ENCODE measurements at places on chromosomes 1 and 21.
A peak's percentile ranks its signal among the peaks of the same experiment; 100 is the strongest.

- no peak for DNase-seq
Measured at GRCh38 chr1:4460052-4460451, 194.4 kb upstream of the AJAP1 start.

GRCh38 chr1:155012026-155012546 lies 9.5 kb downstream of the ZBTB7B start:
- no peak for DNase-seq

- DNase-seq = no peak
Measured at GRCh38 chr1:109083923-109084322, 6.6 kb upstream of the TMEM167B start.

DNA sequence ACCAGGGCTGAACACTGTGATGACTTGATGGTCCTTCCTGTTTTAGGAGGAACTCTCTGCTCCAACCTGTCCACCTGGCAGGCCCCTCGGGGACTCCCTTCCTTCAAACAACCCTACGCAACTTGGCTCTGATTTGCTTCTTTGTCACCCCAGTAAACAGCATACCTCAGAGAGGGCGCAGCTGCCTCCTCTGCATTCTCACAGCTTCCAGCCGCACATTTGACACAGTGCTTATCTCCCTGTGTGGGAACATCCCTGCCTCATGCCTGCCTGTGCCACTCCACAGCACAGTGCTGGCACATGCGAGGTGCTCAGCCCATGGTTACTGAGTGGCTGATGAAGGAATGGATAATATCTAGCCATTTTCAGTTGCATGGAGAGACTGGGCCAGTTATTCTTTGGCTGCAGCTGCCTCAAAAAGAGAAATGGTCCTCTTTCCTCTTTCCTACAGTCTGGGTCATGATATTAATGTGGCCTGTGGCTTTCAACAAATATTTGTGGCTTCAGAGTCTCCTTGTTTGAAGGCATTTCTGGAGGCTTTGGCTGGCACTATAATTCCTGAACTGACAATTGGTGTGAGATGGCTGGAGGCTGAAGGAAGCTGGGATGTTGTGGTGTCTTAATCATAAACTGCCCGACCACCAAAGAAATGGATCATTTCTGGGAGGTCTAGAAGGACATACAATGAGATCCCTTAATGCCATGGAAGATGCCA lies 77.9 kb downstream of the TENT5C start:
- DNase-seq = no peak

GRCh38 chr1:47563201-47563600 lies 125.4 kb downstream of the FOXD2 start:
- DNase-seq = no peak

- no peak for DNase-seq
Measured at GRCh38 chr1:97907886-97908285, 12.9 kb downstream of the DPYD start.

DNA sequence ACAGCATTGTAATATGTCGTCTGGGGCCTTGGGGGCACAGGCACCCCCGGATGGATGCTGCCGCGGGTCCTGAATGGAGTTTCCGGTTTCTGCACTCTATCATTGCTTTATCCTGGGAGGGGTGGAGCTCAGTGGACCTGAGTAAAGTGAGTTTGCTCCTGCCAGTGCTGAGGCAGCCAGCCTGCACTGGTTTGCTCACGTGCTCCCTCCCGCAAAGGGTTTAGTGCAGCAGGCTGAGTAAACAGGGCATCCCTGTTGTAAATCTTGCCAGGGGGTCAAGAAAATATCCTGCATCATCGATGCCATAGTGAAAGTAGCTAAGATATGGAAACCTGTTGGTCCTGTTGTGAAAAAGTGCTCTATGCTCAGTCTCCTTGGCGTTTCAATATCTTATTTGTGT lies 85.6 kb upstream of the BRINP3 start:
- DNase-seq = no peak

DNA sequence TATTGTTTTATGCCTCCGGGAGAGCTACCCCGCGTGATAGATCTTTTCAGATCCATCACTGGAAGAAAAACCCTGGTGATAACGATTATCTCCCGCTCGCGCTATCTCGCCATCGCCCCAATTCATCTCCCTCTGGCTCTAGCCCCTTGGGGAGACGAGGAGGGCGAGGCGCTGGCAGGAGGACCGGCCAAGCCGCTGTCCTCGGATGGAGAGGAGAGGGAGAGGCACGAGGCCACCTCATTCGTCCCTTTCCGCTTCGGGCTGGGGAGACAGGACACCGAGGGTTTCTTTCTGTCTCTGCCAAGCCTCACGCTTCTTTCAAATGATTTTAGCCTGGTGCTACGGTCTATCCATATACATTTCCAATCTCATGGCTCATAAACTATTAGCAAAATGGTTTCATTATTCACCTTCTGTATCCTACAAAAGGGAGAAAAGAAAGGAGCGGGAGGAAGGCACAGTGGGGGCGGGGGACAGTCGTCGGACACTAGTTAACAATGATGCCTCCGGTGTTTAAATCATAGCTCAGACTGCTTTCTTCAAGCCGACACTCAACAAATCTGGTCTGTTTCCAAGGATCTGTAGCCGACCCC lies 415.0 kb upstream of the ESRRG start:
- DNase-seq = no peak

- DNase-seq = no peak
Measured at GRCh38 chr1:1173793-1174415, at the start of gene TTLL10. TSS of gene TTLL10 (plus strand) at chr1:1173880. CDS start at chr1:1179216, 5,336 bp downstream.

- DNase-seq = no peak
Measured at GRCh38 chr1:201886103-201886885, 2.4 kb upstream of the SHISA4 start.

- peak; percentile 74 for DNase-seq
Measured at GRCh38 chr1:155226188-155226909, 17.9 kb downstream of the MTX1 start.

- DNase-seq = no peak
Measured at GRCh38 chr1:10374442-10374860, 24.4 kb upstream of the PGD start.

DNA sequence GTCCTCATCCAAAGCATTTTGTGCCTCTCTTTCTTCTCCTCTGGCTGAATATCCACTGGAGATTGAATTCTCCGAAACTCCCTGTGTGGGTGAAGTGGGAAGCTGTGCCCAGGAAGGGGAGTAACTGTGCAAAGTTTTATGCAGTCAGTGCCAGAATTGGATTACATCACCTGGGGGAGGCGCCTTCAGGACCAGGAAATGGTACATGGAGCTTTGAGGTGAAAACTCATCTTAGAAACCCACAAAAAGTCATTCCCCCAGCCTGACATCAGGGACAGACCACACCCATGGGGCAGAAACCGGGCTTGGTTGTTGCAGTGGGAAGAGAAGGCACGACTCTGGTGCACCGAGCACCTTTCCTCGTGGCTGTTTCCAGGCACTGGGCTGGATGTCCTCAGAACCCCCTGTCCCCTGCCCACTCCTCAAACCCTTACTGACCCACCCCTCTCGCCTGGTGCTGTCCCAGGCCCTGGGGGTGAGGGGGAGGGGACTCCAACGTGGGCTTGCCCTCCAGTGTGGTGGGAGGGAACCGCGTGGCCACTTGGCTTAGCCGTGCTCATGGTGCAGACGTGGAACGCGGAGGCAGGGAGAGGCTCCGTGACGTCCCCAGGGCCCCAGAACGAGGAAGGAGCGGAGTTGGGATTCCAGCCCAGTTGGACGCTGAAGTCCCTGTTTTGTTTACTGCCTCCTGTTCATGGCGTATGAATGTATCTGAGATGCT lies 15.7 kb downstream of the TFF3 start:
- no peak for DNase-seq

DNA sequence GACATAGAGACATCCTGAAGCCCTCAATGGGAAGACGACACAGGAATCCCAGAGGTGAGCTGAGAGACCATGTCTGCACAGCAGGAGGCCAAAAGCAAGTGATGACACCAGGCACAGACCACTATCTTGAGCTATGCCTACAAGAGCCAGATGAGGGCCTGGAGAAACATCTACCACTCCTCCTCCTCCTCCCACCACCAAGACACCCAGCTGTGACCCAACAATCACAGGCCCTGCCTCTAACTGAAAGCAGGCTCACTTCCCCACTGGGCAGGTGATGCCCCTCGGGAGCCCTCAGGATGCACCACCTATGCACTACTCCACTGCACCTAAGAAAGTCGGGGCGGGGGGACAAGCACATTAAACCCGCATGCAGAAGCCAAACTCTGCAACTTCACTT lies 16.5 kb downstream of the TADA1 start:
- no peak for DNase-seq
